ENCODE measurements at places on chromosomes 16 and 17. TPM values are rescaled to one million over a fixed set of nuclear protein-coding genes. Genes with fewer than 3 reads are reported as not detected.

The ZNF423 gene
- total RNA-seq, result 8.4 TPM

The CRYBA1 gene
- total RNA-seq, result not detected

The KAT2A gene
- total RNA-seq, result 38.6 TPM

DNA sequence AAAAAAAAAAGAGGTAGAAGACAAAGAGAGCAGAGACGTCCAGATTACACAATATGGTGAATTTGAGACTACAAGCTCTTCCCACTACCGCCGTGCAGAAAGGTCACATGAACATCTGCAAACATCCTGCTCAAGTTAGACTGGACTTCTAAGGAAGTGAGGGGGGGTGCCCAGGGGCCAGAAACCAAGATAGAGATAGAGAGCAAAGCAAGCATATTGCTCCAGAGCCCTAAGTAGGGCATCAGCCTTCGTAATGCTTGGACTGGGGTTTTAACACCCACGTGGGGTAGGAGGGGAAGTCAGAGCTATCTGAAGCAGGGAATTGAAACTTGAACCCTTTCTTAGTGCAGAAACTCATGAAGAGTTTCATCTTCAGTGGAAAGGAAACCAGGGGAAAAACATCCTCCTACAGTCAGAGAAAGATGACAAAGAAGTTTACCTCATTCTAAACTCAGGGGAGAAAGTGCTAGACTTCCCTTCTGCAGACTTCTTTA, 8.7 kb downstream of the CLEC19A start:
- peak; percentile 20 for DNase-seq

DNA sequence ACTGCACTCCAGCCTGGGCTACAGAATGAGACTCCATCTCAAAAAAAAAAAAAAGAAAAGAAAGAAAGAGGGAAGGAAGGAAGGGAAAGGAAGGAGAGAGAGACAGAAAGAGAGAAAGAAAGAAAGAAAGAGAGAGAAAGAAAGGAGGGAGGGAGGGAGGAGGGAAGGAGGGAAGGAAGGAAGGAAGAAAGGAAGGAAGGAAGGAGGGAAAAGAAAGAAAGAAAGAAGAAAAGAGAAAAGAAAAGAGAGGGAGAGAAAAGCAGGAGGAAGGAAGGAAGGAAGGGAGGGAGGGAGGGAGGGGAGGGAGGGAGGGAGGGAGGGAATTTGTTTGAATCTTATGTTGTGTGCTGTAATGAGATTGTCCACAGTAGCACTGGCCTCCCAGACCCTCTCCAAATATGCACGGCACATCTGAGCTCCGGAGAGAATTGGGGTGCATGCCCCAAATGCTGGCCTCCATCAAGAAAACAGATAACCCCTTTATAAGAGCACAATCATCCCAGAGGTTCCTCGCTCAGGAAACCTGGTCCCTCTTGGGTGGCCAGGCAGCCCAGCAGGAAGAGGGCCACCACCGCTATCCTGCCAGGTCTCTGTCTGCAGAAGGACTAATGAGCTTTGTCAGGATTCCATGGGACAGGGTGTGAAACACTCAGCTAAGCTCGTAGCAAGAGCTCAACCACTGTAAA, 8.8 kb upstream of the EIF1 start:
- peak; percentile 48 for DNase-seq

Data from kidney (tissue), 22 donors.